Mucosa of gallbladder (tissue), 1 donor: ENCODE measurements at places on chromosomes 16 and 17. TPM values are rescaled to one million over a fixed set of nuclear protein-coding genes. Genes with fewer than 3 reads are reported as not detected.

CIITA gene
- 26.9 TPM for total RNA-seq

KRT32 gene
- not detected for total RNA-seq

PRR11 gene
- total RNA-seq, result 2.0 TPM

TP53TG3D gene
- 0.63 TPM for total RNA-seq

SOST gene
- not detected for total RNA-seq

DHX40 gene
- total RNA-seq, result 33.2 TPM

BRIP1 gene
- total RNA-seq, result 0.83 TPM

SEPHS2 gene
- 112 TPM for total RNA-seq

TP53TG3B gene
- not detected for total RNA-seq

CDH5 gene
- 23.0 TPM for total RNA-seq

MIS12 gene
- total RNA-seq, result 15.3 TPM

SPNS3 gene
- total RNA-seq, result 1.8 TPM

TUBB3 gene
- total RNA-seq, result 9.5 TPM

RHBDL1 gene
- total RNA-seq, result 5.5 TPM
